Activated T-helper 1 cell treated with Interleukin-2 at 50 U/mL for 16 hours (primary cell): ENCODE measurements at places on chromosomes 1 and 21.
A peak's percentile ranks its signal among the peaks of the same experiment; 100 is the strongest.

GRCh38 chr1:2350501-2350900 is 40.9 kb downstream of the MORN1 start:
- DNase-seq = no peak

GRCh38 chr1:27136998-27137542 is 17.9 kb downstream of the SLC9A1 start:
- DNase-seq = peak; percentile 66

- DNase-seq = peak; percentile 28
Observed at GRCh38 chr1:243848858-243849420, 1.1 kb downstream of the AKT3 start.

DNA sequence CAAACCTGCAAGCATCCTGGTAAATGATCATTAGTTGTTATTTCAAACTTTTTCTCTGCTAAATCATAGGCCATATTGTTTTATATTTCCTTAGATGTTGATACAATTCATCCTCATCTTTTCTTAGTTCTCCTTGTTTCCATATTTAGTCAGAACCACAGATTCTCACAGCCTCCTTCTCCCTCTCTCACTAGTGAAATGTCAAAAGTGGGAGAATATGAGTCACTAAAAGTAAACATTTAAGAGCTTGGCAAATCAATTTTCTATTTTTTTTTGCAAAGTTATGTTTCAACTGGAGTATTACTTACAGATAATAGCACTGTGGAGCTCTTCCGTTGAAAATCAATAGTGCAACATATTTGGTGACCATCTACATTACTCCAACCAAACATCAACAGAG is 308.8 kb downstream of the COL11A1 start:
- no peak for DNase-seq

GRCh38 chr21:33236766-33237165 is 7.0 kb downstream of the IFNAR2 start:
- no peak for DNase-seq

DNA sequence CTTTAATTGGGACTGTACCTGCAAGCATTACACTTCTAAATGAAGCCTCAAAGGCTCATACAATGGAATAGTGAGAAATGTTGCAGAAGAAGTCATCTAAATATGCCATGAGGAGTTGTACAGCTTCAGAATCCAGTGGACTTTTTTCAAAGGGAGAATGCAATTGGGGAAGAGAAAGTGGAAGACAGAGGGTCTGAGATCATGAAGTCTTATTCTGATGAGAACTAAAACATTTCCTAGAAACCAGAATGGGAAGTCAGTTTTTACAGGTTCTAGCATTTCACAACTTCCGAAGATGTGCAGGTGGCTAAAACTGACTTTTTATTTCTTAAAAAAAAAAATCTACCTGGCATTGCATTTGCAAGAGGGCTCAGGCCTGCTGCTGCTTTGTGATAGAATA is 424.4 kb upstream of the RUNX1 start:
- no peak for DNase-seq

DNA sequence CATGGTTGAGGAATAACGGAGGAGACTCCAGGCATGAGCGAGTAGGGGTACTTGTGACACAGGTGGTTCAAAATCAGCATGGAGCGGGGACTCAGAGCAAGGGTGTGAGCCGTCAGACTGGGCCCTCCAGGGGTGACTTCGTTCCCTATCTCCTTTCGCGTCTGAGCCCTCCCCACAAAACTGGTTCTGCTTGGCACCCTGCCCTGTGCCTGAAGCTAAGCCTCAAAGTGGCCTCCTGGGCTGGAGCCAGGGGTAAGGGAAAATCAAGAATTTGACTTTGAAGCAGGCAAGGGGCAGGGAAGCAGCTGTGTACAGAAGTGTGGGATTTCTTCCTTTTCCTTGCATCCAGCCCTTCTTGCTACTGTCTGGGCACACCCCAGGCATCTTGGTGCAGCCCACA is 331.5 kb upstream of the AJAP1 start:
- no peak for DNase-seq

DNA sequence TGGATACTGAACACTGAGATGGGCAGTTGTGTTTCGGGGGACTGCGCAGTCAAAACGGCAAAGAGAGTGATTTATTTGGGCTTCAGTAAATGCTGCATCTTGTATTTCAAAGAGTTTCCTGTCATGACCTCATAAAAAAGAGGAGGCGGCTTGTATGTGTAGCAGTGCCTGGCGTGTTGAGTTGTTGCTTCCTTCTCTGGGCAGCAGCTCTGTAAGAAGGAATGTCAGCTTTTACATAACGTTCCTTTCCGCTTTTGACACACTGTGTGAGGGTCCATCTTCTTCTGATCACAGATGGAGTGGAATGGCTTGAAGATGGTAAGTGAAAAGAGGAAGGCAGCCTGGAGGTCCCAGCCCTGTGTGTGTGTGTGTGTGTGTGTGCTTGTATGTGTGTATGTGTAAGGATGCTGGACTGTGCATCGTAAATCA is 941 bp downstream of the ELAVL4 start:
- no peak for DNase-seq

- DNase-seq = no peak
Observed at GRCh38 chr21:36976228-36976861, 9.9 kb upstream of the HLCS start.

DNA sequence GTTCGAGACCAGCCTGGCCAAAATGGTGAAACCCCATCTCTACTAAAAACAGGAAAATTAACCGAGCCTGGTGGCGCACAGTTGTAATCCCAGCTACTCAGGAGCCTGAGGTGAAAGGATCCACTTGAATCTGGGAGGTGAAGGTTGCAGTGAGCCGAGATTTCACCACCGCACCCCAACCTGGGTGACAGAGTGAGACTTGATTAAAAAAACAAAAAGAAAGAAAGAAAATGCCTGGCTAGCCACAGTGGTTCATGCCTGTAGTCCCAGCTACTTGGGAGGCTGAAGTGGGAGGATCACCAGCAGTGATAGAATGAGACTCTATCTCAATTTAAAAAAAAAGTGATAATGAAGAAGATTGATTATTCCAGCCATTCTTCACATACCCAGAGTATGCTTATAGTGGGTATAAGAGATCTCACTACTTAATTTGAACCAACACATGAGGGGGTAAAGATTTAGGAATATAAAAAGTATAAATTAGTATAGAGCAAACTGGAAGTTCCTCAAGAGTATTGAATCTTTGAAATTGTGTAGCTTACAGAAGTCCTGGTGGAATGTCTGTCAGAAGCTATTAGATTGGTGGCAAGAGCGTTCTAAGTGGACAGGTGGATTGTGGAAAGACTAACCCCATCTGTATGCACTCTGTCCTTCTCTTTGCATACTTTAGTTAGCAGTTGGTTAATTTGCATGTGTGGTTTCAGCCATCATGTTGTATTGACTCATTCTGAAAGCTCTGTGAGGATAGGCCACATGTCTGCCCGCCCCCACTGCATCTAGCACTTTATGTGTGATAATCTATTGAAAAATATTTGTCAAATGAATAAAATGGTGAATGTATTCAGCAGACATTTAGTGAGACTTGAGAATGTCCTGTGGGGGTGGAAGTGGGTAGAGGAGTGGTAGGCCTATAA is 25.0 kb downstream of the RLF start:
- DNase-seq = no peak

- DNase-seq = no peak
Observed at GRCh38 chr1:117527074-117527473, 78.8 kb upstream of the TENT5C start.

DNA sequence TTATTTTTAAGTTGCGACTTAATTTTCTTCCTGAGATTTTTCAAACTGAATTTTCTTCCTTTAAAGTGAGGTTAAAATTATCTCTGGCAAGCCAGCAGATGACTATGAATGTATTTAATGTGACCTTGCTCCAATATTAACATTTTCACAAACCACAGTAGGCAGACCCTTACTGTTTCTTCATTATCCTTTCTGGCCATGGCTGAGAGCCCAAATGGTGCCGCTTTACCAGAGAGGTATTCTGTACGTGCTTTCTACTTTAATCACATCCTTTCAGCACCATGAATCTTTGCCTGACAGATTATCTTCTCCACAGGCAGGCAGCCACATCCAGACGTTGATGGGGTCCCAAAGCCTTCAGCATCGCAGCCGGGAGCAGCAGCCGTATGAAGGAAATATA is 129.6 kb downstream of the LRRC40 start:
- no peak for DNase-seq

DNA sequence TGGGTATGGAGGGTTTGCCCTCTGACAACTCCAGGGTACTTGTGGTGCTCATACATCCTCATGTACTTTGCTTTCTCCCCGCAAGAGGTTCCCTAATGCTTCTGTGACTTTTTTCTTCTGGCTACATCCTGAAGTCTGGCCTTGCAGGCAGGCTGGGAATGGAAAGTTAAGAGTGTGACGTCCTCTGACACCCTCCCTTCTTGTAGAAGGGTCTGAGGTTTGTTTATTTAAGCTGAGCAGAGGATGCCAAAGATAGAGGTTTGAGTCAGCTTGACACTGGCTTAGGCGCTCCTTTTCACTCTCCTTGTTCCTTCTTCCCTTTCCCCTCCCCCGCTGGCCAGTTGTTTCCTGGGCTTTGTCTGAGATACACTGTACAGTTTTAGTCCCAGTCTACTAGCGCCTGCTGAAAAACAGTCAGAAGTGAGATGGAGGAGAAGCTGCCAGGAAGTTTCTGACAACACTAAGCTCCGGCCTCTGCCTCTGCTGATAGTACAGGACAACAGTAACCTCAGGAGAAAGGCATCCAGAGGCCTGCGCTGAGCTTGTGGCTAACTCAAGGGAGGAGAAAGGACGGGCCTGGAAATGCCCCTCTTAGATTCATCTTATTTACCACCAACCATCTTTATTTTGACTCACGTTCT is at the start of gene MACF1:
TSS of gene MACF1 (plus strand) at position 255 of the 641 bp plus-strand sequence. CDS start at position 583, 328 bp downstream.
- no peak for DNase-seq

- DNase-seq = no peak
Observed at GRCh38 chr1:54378157-54378873, 27.9 kb downstream of the SSBP3 start.

- DNase-seq = no peak
Observed at GRCh38 chr21:38306433-38307141, 49.8 kb downstream of the KCNJ15 start.

GRCh38 chr1:181208083-181208482 is 119.6 kb downstream of the IER5 start:
- no peak for DNase-seq

- no peak for DNase-seq
Observed at GRCh38 chr1:39305555-39305954, 101.1 kb downstream of the MACF1 start.

DNA sequence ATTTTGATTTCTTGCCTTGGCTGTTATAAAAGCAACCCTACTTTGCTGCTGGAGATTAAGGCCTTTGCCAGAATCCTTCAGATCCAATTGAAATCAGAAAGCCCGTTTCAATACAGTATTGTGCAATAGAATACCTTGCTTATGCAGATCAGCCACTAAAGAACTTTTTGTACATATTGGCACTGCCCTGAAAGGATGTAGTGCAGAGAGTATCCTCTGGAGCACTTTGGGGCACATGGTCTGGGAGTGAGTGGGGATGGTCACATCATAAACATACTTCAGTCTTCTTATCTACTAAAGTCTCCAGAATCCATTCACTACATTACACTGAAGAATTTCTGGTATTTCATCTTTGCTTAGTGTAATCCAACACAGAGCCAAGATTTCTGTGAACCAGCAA is 189.0 kb downstream of the CENPF start:
- DNase-seq = no peak

- peak; percentile 13 for DNase-seq
Observed at GRCh38 chr1:8152731-8153702, 126.9 kb upstream of the ERRFI1 start.

- no peak for DNase-seq
Observed at GRCh38 chr1:94305704-94306103, 68.3 kb upstream of the ARHGAP29 start.

DNA sequence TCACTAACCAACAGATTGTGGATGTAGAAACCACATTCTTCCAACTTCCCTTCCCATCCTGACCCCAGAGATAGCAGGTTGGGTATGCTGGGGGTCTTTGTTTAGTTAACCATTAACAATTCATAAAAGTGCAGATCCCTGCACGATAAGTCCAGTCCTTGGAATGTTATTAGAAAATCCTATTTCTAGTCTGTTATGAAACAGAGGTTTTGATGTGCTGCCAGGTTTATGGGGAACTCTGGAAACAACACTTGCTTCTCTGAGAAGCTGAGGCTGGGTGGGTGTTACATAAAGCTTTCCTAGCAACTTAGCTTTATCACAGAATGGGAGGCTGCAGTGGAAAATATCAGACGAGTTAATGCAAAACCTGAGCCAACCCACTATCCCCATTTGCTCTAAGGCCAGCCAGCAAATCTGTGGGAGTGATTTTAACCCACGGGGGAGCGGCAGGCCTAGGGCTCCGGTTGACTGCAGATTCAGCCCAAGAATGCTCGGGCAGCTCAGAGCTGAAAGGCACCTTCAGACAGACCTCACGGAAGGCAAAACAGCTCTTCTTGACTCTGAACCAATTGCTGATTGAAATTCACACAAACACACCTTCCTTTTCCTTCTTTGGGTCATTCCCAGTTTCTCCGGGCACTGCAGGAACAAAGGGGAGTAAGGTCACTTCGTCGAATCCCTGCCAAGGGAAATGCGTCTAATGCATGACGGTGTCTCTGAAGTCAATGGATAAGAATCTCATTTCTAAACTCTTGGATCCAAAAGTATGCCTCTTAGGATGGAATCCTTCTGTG is 111.7 kb upstream of the IRF2BP2 start:
- DNase-seq = no peak

DNA sequence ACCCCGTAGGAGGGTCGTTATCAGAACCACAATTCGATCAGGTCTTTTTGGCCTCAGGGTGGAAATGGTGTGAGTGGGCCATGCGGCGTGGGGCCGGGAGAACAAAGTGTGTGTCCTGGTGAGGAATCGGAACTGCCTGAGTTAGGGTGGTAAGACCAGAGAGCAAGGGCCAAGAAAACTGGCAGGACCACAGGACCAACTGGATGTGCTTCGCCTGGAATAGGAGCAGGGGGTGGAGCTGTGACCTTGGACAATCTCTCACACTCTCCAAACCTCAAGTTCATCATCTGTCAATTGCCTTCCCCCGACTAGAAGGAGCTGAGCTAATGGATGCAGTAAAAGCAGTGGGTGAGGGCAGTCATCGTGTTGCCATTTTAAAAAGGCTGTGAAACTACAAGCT is 59.5 kb downstream of the NAV1 start:
- DNase-seq = no peak

DNA sequence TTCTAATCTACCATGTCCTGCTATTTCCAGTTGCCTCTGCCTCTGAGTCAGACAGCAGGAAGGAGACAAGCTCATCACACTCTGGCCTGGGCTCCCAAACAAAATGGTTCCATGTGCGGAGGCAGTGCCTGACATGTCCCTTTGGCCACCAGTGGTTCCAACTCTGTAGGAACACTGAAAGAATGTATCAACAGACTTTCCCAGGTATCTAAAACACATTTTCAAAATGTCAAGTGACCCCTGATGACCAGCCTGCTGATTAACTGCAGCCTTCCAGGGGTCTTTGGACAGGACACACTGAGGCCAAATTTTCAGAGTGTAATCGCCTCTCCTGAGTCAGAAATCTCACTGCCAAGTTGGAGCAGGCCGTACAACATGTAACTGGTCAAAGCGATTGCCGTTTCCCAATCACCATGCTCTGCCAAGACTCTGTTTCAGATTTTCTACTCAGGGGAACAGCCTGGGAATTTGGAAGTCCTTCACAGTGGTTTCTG is 172.7 kb downstream of the TPR start:
- DNase-seq = no peak

GRCh38 chr1:234760303-234760723 is 150.3 kb upstream of the IRF2BP2 start:
- no peak for DNase-seq
